Activated T-cell treated with anti-CD3 and anti-CD28 coated beads for 48 hours (primary cell): ENCODE measurements at places on chromosomes 6 and 20.

DNA sequence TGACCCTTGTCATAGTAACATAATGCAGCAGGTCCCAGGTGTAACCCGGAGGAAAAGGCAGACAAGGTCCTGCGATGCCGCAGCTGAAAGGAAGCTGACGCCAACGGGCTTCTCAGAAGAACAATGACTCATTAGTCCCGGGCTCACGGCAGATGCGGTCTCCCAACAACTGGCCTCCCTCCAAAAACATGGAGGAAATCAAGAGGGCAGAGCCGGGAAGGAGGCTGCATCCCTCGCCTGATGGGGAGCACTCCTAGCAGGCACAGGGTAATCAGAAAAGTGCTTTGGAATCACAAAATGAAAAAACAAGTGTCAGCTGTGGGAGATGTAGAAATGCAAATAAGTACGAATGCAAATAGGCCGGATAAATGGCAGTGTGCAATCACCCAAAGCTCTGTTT lies 165.2 kb upstream of the AGPAT4 start:
- no peak for DNase-seq

DNA sequence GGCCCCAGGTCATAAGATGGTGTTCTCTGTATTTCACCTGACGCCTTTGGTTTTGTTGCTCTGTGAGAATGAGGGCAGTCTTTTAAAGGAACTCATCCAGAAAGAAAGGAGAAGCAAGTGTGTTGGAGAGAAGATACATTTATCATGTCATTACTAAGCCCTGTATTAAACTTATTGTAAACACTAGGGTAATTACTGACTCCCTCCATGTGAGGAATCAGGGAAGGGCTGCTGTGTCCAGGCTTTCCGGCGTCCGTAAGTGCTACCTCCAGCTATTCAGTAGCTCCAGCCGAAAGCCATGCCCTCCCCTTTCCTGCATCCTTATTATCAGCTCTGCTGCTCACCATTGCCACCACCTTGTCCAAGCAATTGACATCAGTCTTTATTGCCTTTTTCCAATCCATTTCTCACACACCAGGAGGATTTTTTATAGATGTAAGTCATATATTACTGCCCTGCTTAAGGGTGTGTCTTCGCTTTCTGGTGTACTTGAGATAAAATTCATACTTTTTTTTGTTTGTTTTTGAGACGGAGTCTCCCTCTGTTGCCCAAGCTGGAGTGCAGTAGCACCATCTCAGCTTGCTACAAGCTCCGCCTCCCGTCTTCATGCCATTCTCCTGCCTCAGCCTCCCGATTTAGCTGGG lies 94.7 kb downstream of the RPP40 start:
- DNase-seq: no peak

DNA sequence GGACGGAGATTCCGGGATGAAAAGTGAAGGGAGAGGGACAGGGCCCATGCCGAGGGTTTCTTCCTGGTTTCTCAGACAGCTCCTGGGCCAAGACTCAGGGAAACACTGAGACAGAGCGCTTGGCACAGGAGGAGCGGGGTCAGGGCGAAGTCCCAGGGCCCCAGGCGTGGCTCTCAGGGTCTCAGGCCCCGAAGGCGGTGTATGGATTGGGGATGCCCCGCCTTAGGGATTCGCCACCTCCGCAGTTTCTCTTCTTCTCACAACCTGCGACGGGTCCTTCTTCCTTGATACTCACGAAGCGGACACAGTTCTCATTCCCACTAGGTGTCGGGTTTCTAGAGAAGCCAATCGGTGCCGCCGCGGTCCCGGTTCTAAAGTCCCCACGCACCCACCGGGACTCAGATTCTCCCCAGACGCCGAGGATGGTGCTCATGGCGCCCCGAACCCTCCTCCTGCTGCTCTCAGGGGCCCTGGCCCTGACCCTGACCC lies 55.0 kb upstream of the HLA-A start:
- DNase-seq: no peak

DNA sequence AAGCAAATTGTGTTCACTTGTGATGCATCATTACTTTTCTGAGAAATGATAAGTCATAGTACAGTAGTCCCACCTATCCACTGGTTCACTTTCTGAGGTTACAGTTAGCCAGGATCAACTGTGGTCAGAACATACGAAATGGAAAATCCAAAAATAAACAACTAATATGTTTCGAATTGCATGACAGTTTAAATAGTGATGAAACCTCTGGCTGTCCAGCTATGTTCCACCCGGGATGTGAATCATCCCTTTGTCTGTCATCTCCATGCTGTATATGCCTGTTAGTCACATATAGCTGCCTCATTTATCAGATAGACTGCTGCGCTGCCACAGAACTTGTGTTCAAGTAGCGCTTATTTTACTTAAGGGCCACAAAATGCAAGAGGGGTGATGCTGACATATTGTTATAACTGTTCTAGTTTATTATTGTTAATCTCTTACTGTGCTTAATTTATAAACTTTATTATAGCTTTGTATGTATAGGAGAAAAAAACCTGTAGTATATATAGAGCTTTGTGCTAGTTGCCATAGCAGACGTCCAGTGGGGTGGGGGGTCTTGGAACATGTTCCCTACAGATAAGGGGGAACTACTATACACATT lies 29.2 kb downstream of the AFDN start:
- DNase-seq: no peak

GRCh38 chr6:130958468-130958867 lies 104.6 kb downstream of the EPB41L2 start:
- no peak for DNase-seq
